ENCODE measurements at places on chromosomes 1 and 21.

- DNase-seq = no peak
These were observed 88.8 kb downstream of the TBX15 start for GRCh38 chr1:118899340-118899739.

GRCh38 chr1:239237912-239238311 is 148.5 kb upstream of the CHRM3 start:
- no peak for DNase-seq

DNA sequence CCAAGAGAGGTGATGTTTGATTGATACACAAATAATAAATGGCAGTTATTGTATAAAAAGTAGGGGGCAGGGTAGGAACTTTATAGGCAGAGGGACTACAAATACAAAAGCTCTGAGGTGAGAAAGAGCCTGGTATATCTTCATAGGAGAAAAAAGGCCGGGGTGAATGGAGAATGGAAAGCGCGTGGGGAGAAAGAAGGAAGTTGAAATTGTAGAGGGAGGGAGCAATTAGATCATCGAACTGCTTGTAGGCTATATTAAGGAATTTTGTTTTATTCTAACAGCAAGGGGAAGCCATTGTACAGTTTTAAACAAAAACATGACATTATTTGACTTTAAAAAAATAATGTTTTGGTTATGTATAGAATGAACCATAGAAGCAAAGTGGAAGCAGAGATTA is 147.4 kb downstream of the PDE4B start:
- no peak for DNase-seq

DNA sequence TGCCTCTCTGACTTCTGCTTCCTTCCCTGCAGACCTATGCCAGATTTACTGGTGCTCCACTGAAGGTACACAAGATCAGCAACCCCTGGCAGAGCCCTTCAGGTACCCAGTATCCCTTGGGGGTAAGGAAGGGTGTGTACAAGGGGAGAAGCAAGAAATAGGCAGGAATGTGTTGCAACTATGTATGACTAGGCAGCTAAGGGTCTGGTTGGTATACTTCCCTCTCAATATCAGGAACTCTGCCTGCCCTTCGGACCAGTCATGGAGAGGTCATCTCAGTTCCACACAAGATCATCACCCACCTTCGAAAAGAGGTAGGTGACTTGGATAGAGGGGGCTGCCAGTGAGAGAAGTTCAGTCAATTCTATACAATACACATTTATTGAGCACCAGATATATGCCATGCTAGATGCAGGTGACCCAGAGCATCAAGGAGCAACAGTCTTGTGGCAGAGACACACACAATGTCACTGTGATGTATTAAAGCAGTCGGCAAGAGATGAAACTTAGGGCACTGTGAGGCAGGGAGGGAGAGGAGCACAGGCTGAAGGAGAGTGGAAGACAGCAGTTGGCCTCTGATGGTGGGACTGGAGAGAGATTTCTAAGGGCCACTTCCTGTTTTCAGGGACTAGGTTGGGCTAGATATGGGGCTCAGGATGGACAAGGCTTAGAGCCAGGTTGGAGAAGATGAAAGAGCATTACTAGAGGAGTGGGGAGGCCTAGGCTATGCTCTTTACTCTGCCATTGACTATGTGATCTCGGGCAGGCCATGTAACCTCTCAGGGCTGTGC is 2.0 kb downstream of the MTX1 start:
- DNase-seq = no peak

GRCh38 chr1:184893695-184894094 is 80.6 kb downstream of the NIBAN1 start:
- no peak for DNase-seq

- DNase-seq = no peak
These were observed 9.8 kb downstream of the NIPAL3 start for GRCh38 chr1:24425441-24425840.

GRCh38 chr1:31398246-31398645 is 14.8 kb upstream of the SERINC2 start:
- no peak for DNase-seq

- DNase-seq = no peak
These were observed 409.4 kb downstream of the VAV3 start for GRCh38 chr1:107555578-107555977.

GRCh38 chr1:245671349-245671748 is 516.6 kb downstream of the KIF26B start:
- DNase-seq = no peak

GRCh38 chr1:10916991-10917390 is 95.5 kb upstream of the TARDBP start:
- DNase-seq = no peak

GRCh38 chr1:8911416-8912309 is 33.2 kb upstream of the ENO1 start:
- DNase-seq = no peak

DNA sequence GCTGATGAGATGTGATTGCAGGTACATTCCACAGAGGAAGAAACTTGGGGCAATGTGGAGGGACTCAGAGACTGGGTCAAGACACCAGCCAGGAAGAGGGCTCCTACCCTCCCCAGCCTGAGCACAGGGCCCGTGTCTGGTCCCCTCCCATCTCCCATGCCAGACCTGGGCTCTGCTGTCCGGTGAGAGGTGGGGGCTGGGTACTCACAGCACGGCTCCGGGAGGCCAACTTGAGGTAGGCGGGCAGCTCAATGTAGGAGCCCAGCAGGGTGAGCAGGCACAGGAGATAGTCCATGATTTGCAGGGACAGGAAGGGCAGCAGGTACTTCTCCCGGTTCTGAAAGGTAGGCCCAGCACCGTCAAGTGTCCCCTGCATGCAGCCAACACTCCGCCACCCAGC is 16.2 kb upstream of the MATN1 start:
- no peak for DNase-seq

- DNase-seq = peak; percentile 69
These were observed 22.9 kb downstream of the SPSB1 start for GRCh38 chr1:9315411-9316079.

DNA sequence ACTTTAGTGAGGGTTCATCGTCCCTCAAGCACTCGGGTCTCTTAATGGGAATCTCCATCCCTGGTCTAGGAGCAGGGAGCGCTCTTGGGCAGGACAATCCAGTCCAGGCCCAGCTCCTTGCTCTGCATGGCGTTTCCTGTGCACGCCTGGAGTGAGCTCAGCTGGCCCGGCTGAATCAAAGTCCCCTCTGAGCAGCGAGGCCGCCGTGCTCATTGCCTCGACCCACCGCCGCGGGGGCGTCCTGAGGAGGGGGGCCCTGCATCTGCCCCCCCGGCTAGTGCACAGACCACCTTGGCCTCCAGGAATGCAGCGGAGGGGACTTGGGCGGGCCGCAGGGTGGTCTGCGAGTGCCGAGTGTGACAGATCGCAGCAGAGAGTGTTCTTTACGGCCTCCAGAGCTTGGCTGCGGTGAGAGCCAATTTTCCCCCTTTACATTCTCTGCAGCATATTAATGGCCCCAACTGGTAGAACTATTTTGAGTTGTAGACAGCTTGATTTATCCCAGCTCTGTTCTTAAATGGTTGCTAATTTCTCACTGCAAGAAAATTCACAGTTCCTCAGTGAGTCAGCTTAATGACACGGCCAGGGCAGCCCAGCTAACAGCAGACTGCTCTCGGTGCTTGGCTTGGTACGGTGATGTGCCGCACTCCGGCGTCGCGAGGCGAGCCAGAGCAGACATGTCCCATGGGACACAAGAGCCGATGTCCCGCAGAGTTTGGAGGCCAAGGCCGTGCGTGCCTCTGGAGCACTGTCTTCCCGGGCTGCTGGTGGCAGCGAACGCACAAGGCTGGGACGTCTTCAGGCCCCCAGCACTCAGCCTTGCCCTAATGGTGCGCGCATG is 39.8 kb downstream of the SNAP47 start:
- peak; percentile 83 for DNase-seq

DNA sequence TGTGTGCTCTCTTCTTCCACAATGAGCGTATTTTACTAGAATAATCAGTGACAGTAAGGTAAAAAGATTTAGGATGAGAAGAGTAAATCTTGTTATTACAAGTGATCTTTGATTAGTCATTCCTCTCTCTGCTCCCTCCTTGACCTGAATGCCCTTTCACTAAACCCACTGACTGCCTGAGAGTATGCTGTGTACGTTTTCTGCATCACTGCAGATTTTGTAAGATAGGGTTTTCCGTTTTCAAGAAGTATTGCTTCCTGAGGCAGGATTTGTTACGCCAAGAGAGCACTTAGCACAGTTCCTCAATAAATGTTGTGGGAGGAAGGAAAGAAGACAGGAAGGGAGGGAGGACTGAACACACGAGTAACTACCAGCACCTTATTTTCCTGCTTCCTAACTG is 7.7 kb upstream of the LAMB3 start:
- DNase-seq = peak; percentile 20

DNA sequence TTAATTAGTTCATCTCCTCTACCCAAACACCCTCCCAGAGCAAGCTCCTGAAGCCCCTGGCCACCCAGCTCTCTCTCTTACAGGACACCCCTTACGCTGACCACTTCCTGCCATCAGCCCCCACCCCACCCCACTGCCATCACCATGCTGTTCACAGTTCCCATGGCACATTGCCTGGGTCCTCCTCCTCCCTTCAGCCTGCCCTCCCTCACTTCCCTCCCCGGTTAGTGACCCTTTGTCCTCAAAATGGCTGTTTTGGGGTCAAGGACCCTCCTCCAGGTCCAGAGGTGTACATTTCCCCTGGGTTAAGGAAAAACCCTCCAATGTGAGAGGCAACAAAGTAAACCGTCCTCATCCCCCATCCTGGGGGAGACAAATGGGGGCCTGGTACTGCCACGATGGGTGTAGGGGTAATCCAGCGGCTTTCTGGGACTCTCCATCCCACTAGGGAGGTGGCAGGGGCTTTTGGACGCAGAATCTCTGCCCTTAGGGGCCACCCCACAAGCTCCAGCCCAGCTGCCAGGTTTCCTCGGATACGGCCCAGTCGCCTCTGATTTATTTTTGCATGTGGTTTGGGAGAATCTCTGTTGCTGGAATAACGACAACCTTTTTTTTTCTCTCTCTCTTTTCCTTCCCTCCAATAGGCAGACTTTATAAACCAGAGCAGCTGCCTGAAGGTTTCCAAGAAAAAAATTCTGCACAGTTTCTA is 8.5 kb downstream of the CAMK2N1 start:
- peak; percentile 75 for DNase-seq

DNA sequence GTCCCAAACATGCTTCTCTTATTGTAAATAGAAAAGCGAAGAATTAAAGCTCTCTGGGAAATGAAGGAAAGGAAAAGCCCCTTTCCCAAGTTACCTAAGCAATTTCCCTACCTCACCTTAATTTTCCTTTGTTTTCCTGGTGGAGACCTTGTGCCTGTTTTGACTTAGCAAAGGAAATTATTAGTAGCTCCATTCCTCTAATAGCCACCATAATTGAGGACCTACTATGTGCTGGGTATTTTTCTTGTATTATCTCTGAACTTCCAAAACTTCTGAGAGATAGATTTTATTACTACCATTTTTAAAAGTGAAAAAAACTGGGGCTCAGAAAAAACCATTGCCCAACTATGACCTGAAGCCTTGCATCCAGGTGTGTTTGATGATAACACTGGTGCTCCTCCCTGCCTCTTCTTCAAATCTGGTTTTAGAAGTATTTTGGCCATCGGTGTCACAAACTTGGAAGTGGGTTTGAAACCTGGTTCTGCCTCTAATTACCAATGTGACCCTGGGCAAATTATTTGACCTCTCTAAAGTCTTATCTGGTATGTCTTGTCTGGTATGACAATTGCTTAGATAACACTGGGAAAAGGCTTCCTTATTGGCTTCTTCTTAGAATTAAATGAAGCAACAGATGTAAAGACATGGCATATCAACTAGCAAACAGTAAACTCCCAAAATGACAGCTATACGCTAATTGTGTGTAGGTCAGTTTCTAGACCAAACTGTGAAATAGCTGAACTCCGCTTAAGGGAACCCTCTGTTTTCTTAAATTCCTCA is 39.5 kb downstream of the BCL9 start:
- no peak for DNase-seq

GRCh38 chr21:44784810-44785209 is 16.8 kb downstream of the UBE2G2 start:
- no peak for DNase-seq

DNA sequence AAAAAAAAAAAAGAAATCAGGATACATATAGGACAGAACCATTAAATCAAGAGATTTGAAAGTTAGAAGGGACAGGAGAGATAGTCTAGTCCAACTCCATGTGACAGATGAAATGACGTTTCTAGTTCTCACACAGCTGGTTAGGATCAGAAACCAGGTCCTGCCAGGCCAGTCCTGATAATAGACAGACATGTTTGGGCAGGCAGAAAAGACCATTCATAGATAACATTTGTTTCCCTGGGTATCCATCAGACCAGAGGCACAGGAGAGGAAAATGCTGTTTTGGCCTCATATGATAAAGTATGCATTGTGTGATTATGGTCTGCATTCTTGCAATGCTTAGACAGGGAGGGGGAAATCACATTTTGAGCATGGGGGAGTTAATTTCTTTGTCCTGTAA is 29.3 kb downstream of the ZBTB8B start:
- no peak for DNase-seq

- DNase-seq = no peak
These were observed 245.9 kb upstream of the PLD5 start for GRCh38 chr1:242770366-242770765.

- no peak for DNase-seq
These were observed 1.7 kb upstream of the COL18A1 start for GRCh38 chr21:45403133-45403824.

DNA sequence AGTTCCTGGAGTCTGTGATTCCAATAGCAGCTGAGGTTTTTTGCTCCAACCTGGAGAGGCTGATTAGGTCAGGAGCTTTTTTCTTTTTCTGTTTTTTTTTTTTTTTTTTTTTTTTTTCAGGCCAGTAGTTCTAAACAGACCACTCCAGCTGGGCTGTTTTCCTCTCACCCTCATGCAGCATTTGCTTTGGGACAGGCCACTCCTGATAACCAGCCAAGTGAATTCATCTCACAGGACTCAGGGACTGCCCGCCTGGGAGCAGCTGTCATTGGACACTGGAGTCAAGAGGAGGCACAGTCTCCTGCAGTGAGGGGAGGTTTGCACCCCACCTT is 22.9 kb downstream of the PLXNA2 start:
- DNase-seq = no peak

DNA sequence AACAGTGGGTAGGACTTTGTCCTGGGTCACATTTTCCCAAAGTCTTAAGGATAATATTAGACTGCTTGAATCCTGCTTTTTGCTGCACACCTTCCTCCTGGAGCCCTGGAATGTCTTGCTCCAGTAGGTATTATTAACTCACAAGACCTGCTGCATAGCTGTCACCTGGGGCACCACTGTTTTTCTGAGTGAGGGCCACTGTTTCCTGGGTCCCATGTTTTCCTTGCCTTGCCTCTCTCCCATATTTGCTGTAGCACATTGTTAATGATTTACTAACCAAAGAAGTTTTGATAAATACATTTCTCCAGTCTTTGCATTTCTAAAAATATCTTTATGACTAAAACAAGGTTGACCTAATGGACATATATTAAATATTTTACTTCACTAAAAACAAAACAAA is 22.5 kb upstream of the FCAMR start:
- DNase-seq = no peak

GRCh38 chr1:107328087-107328486 is 187.2 kb downstream of the NTNG1 start:
- no peak for DNase-seq

- DNase-seq = peak; percentile 58
These were observed 54.2 kb upstream of the SPATA6 start for GRCh38 chr1:48526008-48526710.

All from AG10803 (cell line).